ENCODE measurements at places on chromosomes 6 and 20.

DNA sequence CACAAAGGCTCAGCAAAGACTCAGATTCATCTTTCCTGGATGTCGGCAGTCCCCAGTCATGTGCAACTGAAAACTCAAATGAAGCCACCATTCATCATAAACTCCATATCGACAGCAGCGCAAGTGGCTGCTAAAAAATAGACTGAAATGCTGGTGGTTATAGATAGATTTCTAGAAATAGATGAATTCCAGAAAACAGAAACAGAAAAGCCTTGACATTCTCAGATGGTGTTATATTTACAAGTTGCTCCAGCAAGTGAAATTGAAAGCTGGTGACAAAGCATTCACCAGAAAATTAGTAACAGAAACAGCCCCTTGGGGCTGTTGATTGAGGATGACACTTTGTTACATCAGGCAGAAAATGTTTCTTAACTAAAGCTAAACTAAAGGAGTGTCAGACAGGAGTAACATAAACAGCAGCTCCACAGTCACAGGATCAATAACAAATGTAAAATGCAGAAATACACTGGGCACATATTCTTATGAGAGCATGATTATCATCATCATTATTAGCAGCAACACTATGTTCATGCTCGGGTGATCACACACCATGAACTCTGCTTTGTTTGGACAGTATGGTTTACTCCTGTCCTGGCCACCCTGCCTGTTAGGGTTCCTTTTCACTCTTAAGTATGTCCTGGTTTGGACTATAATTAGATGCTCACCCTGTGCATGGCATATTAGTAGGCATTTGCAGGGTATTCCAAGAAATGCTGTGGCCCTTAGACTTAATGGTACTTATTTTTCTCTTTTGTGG lies 36.4 kb upstream of the SLC35F1 start:
- no peak for DNase-seq

DNA sequence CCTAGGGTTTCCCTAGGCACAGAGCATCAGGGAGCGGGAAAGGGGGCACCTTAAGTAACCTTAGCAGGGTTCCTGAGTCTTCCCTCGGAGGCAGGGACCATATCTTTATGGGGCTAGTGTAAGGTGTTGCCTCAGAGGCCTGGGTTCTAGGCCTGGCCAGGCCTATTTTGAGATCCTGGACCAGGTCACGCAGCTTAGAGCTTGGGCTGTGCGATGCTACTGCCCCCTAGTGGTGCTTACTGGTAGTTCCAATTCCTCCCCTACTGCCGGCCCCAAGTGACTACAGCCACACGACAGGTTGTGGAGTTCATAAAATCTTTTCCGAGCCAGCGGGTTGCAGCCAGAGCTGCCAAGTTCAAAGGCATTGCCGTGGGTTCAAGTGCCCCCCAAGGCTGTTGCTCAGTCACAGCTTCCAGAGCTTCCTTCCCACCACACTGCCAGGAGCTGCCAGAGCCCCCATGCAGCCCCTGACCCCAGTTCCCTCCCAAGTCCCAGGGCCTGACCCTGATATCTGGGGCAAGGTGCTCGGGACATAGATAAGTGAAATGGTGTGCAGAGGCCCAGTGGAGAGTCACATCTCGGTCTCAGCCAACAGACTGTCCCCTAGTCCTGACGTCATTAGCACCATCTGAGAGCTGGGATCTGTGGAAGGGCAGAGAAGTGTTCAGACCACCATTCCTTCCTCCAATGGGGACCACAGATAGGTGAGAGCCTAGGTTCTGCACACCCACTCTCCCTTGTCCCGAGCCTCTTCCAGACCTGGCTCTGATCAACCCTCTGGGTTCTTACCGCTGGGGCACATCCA lies 3.3 kb downstream of the LRRC73 start:
- peak; percentile 81 for DNase-seq

- no peak for DNase-seq
Observed at GRCh38 chr6:160190973-160191372, 67.6 kb downstream of the SLC22A2 start.

GRCh38 chr6:22349051-22349450 lies 52.2 kb upstream of the PRL start:
- no peak for DNase-seq

DNA sequence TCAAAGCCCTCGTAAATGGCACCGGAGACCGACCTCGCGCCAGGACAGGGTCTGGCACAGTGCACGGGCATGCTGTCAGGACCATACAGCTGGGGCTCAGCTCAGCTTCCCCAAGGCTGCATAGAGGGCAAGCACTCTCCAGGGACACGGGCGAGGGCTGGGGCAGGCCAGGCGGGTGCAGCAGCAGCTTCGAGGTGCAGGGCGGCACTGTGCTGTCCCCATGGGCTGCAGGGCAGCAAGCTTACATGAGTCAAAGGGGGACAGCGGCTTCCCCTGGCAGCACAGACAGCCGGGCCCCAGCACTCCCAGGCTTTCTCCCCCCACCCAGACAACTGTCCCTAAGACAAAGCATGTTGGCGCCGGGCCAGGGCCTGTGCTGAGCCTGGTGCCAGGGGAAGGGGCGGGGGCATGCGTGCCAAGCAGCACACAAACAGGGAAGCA lies 25.7 kb downstream of the PSMG4 start:
- no peak for DNase-seq

DNA sequence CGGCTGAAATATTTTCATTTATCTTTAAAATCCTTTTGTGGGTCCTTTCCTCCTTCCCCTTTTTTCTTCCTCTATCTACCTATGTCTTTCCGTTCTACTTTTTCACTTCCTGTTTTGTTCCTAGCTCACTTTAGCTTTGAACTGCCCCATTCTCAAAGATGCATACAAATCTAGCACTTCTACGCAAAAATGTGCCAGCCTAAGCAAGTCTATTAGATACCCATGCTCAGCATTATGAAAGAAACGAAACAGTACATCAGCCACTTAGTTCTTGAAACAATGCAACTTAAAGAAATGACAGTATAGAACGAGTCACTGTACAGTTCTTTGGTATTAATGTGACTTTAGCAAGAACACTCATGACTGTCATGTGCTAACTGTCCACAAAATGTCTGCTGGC lies 47.3 kb upstream of the MARCKS start:
- DNase-seq: no peak

- no peak for DNase-seq
Observed at GRCh38 chr6:107968081-107968480, 10.1 kb upstream of the SEC63 start.

DNA sequence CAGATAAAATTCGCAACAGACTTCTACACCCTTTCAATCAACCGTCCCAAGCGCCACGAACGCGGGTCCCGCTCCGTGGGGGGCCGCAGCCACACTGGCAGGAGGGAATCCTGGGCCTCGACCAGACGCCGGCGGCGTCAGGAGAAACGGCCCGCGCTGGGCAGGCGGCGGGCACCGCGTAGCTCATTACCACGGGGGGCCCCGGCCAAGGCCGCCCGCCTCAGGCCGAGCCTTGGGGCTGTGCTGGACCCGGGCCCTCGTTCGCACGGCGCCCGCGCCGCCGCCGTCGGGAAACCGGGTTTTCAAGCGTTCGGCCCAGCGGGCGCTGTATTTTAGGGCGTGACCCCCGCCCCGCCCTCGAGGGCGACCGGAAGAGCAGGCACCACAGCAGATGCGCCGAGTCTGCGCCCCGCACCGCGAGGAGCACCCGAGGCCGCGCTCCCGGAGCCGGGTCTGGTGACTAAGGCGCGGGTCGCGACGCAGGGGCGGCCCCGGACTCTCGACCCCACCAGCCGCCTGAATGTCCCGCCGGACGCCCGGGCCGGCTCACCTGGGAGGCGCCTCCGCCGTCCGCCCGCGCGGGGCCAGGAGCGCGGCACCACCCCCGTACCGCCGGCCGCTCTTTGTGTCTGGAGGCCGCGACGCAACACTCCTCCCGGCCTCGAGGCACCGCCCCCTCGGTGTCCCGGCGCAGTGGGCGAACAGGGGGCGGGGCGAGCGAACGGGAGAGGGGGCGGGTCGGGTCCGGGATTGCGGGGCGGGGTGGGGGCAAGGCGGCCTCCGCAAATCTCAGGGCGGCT lies at the start of gene NINL:
Gene NINL, minus strand, starts transcription at position 627 of the 800 bp plus-strand sequence. CDS start 58,944 bp downstream, outside the sequence.
- DNase-seq: peak; percentile 42

Measured in activated naive CD4-positive, alpha-beta T cell treated with Interleukin-2 at 50 U/mL for 16 hours (primary cell).